ENCODE measurements at places on chromosomes 2 and 18. TPM values are rescaled to one million over a fixed set of nuclear protein-coding genes. Genes with fewer than 3 reads are reported as not detected.

Gene EFEMP1
- total RNA-seq = 520 TPM

Gene SULT6B1
- total RNA-seq = not detected

Gene APLF
- total RNA-seq = 5.9 TPM

Gene NFATC1
- 3.1 TPM for total RNA-seq

Gene ABCG5
- not detected for total RNA-seq

Gene POMC
- not detected for total RNA-seq

Gene MAPRE3
- 5.4 TPM for total RNA-seq

Gene ASXL3
- 0.69 TPM for total RNA-seq

Gene UGT1A4
- not detected for total RNA-seq

Gene DSG1
- total RNA-seq = not detected

Gene MDH1B
- 3.2 TPM for total RNA-seq

Gene PARD6G
- 2.0 TPM for total RNA-seq

Gene DES
- 2.4 TPM for total RNA-seq

Gene SERPINB5
- 0.34 TPM for total RNA-seq

Gene MYL1
- not detected for total RNA-seq

Gene C2orf66
- total RNA-seq = under 0.01 TPM

Gene TACR1
- total RNA-seq = 0.16 TPM

Gene CRYGD
- not detected for total RNA-seq

Gene EML6
- 0.17 TPM for total RNA-seq

Gene EVA1A
- 5.8 TPM for total RNA-seq

Gene GKN2
- not detected for total RNA-seq

Gene TUBB8B
- not detected for total RNA-seq

Gene C1QL2
- not detected for total RNA-seq

Gene VAMP5
- total RNA-seq = 32.5 TPM

Gene D2HGDH
- total RNA-seq = 24.0 TPM

Gene SCG2
- 0.09 TPM for total RNA-seq

Gene SIGLEC15
- 3.2 TPM for total RNA-seq

Gene MYCN
- total RNA-seq = not detected

Gene SLC14A1
- total RNA-seq = 131 TPM

Gene SIX3
- not detected for total RNA-seq

Gene PREB
- total RNA-seq = 40.7 TPM

Gene CD207
- not detected for total RNA-seq

Gene TRPM8
- not detected for total RNA-seq
